ENCODE measurements at places on chromosomes 7 and 10.

DNA sequence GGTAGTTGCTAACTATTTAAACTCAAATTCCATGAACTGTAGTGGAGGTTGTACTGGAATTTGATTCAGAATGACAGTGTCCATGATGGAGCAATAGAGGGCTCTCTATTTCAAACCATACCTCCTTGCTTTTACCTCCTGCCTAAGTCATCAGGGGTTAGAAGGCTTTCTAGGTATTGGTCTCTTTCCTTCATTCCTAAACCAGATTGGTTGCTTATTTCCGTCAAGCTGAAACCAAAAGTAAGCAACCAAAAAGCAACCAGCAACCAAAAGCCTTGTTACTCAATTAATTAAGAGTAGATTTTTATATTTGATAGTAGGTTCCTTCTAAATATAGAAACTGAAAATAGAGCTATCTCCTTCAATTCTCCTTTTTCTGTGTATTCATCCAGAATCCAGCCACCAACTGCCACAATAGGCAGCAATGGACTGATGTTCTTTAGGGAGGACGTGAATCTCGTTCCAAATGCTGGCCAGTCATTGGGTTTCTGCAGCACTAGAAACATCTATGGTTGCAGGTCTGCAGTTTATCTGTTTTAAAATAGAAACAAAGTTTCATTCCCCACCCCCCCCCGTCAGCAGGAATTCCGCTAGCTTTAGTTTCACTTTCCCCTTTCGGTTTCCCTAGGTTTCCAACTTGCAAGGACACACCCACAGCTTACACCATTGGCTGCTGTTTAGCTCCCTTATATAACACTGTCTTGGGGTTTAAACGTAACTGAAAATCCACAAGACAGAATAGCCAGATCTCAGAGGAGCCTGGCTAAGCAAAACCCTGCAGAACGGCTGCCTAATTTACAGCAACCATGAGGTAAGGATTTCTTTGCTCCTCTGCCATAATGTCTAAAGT is at the start of gene IFIT1:
IFIT1 (plus strand) TSS at position 717 of the 850 bp plus-strand sequence; CDS start at position 807, 90 bp downstream.
- DNase-seq, result peak; percentile 74

- DNase-seq, result peak; percentile 12
These were observed 601.3 kb downstream of the GALNT17 start for GRCh38 chr7:71733107-71733870.

- DNase-seq, result no peak
These were observed 17.6 kb upstream of the SNX13 start for GRCh38 chr7:17957871-17958270.

DNA sequence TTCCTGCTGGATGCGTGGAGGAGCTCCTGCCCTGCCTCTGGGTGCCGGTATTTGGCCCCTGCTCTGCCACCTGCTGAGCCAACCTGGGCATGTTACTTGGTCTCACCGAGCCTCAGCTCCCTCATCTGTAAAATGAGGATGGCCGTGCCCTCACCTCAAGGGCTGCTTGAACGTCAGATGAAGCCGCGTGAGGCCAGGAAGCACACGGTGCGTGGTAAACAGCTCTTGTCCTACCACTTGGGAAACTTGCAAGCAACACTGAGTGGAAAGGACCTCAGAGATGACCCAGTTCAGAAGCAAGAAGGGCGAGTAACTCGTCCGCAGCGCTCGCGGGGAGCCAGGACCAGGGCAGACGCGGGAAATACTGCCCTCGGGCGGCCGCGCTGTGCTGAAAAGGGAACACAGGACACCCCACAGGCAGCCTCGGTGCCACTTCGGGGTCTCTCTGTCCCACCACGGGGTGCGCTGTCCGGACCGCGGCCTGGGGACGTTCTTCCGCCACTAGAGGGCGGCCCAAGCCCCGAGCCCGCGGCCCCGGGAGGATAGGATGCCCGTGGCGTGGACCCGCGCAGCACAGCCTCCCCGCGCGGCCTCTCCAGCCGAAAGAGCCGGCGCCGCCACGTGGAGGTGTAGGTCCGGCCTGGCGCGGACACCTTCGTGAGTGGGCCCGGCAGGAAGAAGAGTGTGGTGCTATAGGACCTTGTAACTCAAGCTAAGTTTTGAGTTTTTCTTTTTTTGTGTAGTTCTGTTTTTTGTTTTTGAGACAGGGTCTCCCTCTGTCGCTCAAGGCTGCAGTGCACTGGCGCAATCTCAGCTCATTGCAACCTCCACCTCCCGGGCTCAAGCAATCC is 94.1 kb downstream of the PRKAG2 start:
- peak; percentile 47 for DNase-seq

DNA sequence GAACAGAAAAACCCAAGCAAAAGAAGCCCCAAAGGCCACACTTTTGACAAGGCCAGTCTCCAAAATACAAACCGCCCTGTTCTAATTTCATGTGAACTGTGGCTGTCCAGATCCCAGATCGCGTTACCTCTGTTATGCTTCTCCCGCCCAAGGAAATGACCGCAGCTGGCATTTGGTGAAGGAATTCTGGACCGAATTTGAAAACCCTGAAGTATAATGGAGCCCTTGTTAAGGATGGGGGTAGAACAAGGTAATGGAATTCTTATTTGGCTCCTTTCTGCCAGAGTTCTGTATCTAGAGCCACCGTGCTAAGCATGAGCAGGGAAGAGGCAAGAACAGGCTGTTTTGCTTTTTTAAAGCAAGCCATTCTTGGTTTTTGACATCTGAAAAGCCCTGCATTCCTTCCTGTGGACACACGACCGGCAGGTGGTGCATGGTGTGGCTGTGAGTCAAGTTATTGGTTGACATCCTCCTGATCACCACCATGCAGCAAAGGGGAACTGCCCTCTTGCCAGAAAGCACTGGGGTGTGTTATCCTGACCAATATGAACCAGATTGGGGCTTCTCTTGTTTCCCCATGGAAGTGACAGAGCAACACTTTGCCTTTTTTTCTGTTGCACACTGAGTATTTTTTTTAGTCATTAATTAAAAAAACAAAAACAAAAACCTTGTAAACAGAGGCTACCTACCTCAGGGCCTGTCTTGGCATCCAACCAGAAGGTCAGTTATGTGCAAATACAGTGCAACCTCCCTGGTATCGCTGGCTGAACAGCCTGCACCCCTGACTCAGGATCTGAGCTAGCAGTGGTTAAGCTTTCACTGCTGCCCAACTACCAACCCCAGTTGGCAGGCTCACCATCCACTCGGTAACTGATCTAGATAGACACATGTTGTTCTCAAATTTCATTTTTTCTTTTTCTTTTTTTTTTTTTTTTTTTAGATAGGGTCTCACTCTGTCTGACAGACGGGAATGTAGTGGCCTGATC is 14.2 kb downstream of the UCMA start:
- DNase-seq, result no peak

GRCh38 chr10:114603948-114604347 is 54.1 kb downstream of the ABLIM1 start:
- no peak for DNase-seq

GRCh38 chr10:31581741-31582323 is 262.8 kb downstream of the ZEB1 start:
- no peak for DNase-seq

- no peak for DNase-seq
These were observed 983.7 kb downstream of the GATA3 start for GRCh38 chr10:9038146-9038714.

DNA sequence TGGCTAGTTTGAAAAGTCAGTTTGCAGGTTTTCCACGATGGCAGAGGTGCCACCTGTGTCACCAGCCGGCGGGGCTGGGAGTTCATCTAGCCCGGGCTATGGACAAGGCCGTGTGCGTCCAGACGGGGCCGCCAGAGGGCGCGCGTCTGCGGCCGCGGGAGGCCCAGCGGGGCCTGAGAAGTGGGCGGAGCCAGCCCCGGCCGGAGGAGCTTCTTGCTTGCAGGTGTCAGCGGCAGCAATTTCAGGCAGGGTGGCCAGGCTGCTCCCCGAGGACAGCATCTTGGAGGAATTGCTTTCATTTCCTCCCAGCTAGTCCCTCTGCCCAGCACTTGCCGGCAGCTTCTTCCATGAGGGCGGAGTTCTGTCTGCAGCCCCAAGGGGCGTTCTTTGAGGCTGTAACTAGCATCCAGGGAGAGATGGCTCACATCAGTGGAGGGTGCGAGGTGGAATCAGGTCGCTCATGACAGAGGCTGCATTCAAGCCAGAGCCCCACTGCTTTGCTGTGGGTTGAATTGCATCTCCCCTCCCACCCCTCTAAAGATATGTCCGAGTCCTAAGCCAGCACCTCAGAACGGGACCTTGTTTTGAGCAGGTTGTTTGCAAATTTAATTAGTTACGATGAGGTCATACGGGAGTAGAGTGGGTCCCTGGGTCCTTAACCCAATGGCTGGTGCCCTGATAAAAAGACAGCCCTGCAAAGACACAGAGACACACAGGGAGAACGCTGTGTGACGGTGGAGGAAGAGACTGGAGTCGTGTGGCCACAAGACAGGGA is 85.9 kb upstream of the MKI67 start:
- peak; percentile 42 for DNase-seq

- DNase-seq, result no peak
These were observed 166.3 kb downstream of the RNF133 start for GRCh38 chr7:122532406-122533269.

DNA sequence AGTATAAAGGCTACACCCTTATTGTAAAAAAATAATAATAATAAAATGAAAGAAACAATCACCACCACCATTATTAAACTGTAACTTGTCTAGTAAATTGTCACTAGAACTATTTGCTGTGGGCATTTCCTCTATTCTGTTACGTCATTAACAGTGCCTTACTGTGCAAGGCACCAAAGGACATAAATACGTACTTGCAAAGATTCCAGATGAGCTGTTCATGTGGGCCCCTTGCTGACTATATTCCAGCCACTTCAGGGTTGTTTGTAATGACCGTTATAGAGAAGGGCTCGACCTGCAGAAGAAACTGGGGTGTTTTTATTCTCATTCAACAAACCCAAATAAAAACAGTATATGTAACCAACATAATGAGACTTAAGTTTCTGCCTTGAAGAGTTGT is 60.4 kb downstream of the KLRG2 start:
- no peak for DNase-seq

GRCh38 chr10:86254526-86255174 is 111.9 kb downstream of the GRID1 start:
- no peak for DNase-seq

DNA sequence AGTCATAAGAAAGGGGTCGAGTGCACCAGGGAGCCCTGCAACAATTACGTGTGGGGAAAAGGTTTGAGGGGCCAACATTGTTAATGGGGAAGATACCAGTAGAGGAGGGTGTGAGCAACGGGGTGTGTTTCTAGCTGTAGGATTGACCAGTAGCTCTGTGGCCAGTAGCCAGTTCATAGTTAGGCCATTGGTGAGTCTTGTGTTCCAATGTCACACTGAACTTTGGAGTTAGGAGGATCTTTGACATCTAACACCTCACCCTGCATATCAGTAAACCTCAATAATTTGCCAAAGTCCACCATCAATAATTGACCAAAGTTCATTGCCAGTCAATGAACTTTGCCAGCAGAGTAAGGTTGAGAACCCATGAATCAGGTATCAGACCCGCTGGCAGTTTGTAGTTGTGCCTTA is 168.8 kb downstream of the CPED1 start:
- no peak for DNase-seq

DNA sequence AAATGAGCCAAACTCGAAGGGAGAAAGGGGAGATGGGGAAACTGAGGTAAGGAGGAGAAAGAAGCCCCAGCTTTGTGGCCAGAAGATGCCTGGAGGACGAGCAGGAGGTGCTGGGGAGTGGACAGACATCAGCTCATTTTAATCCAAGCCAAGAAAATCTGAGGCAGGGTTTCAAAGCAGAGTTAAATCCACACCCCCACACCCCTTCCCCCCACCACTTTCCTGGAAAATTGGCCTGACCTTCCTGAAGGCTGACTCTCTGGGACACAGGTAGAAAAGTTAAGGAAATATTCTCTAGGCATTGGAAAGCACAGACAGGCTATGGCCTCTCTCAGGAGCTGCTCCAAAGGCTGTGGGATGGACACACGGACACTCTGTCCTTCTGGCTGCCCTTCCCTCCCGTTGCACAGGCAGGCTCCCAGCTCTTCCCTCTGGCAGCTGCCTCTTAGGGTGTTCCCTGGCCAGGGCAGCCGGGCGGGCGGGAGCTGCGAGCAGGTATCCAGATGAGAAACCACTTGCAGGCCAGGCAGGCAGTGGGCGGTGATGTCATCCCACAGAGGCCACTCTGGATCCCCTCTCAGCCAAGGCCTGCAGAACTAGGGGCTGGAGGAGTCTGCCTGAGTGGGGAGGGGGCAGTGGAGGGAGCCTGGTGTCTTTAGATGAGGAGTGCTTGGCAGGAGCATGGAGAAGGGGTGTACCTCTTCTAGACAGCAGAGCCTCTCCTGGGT is 171.8 kb downstream of the NEURL1 start:
- no peak for DNase-seq

DNA sequence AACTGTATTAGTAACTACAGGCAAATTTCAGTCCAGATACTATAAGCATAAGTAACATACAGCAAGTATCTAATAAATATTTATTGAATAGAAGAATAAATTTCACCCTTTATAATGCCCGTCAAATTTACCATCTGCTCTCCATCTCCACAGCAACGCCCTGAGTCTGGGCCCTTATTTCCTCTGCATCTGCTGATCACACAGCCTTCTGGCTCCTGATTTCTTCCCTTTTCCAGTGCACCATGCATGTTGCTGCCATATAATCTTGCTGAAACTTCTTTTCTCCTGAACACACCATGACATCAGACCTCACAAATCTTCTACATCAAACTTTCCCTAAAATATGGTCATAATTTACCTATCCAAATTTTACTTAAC is 15.4 kb downstream of the HYCC1 start:
- DNase-seq, result no peak

GRCh38 chr10:131006458-131007256 is 304.9 kb downstream of the TCERG1L start:
- DNase-seq, result no peak

DNA sequence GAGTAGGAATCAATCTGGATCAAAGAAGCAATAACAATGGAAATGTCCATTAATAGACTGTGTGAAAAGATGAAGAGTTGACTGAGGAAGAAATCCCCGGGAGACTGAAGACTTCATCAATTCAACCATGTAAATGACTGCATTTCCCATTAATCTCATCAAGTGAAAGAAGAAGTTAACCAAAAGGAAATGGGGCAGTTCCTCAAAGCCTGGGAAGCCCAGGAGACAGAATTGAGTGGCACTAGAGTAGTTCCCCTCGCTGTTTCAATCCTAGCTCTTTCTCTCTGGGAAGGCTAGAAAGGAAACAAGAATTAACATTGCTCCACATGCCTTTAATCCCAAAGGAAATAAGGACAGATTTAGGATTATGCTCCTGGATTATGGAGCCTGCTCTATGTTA is 4.8 kb upstream of the OR6V1 start:
- no peak for DNase-seq

DNA sequence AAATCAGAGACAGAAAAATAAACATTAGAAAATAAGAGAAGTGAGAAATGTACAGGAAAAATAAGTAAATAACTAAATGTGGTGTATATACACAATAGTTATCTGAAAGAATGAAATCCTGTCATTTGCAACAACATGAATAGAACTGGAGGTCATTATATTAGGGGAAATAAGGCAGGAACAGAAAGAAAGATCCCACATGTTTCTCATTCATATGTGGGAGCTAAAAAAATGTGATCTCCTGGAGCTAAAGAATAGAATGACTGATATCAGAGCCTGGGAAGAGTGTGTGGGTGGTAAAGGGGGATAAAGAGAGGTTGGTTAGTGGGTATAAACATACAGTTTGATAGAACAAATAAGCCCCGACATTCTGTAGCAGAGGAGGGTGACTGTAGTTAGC is 27.3 kb downstream of the PLXDC2 start:
- DNase-seq, result no peak
